ENCODE measurements at places on chromosomes 4 and X.

GRCh38 chr4:72786401-72786990 is 217.5 kb upstream of the ADAMTS3 start:
- no peak for DNase-seq

GRCh38 chrX:15158736-15159406 is 111.0 kb downstream of the ASB9 start:
- no peak for DNase-seq

- DNase-seq, result no peak
Observed at GRCh38 chr4:110630688-110631402, 8.0 kb upstream of the PITX2 start.

GRCh38 chrX:25084446-25084845 is 68.7 kb upstream of the ARX start:
- no peak for DNase-seq

DNA sequence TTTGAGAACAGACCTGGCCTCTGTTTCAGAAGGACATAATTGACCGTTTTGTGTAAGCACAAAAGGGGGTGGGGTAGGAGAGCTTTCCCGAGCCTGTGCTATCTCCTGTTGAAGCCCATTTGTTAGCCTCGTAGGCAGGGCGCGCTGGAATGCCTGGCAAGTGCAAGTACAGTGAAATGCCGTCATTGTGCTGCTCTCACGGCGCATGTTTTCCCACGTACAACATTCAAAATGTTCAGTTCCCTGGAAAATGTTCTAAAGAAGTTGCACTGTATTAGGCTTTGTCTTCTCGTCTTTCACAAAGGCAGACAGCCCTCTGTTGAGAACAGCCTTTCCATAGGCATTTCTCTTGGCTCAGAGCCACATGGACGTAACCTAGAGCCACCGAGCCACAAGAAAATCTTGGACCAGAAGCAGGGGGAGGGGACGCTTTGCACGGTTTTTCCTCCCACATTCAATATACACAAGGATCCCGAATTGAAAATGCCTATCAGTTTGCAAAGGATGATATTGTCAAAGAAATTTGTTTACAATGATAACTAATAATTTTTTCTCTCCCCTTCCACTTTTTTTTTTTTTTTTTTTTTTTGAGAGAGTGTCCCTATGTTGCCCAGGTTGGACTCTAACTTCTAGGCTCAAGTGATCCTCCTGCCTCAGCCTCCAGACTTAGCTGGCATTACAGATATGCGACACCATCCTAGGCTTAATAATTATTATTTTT is 54.6 kb upstream of the RAPGEF2 start:
- DNase-seq, result peak; percentile 24

- no peak for DNase-seq
Observed at GRCh38 chrX:134660627-134661026, 2.4 kb upstream of the PLAC1 start.

DNA sequence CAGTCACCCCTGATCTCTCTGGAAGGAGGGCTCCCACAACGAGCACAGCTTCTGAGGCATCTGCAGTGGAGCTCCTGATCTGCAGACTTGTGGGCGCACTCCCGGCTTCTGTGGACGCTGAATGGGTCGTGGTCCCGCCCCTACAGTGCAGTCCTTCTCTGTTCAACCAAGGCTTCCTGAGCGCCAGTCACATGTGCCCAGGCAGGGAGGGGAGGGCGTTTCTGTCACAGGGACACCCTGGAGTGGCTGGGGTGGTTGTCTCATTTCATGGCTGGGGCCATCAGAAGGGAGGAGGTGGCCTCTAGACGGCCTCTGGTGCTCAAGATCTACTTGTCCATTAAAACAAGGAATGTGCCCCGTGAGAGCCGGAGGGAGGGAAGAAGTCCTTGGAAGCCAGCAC is 67.1 kb upstream of the PSAPL1 start:
- no peak for DNase-seq

DNA sequence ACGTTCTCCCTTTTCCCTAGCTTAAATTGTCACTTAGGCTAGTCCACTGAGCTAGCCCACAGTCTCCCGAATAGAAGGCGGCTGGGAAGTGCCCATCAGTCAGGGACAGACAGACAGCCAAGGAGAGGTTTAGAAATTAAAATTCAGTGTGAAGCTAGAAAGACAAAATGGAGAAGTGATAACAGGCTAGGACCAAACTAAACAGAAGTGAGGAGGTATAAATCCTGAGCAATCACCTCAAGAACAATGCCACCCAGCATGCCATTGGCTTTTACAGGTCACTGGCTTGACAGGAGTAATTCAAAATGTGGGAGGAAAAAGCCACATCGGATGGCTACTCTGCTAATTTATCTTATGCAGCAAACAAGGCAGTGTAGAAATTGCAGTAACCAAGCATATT is 138.9 kb downstream of the MAPK10 start:
- DNase-seq, result no peak
